Left ventricle myocardium inferior (tissue), 1 donor: ENCODE measurements at places on chromosomes 12 and 14. TPM values are rescaled to one million over a fixed set of nuclear protein-coding genes. Genes with fewer than 3 reads are reported as not detected.

DNA sequence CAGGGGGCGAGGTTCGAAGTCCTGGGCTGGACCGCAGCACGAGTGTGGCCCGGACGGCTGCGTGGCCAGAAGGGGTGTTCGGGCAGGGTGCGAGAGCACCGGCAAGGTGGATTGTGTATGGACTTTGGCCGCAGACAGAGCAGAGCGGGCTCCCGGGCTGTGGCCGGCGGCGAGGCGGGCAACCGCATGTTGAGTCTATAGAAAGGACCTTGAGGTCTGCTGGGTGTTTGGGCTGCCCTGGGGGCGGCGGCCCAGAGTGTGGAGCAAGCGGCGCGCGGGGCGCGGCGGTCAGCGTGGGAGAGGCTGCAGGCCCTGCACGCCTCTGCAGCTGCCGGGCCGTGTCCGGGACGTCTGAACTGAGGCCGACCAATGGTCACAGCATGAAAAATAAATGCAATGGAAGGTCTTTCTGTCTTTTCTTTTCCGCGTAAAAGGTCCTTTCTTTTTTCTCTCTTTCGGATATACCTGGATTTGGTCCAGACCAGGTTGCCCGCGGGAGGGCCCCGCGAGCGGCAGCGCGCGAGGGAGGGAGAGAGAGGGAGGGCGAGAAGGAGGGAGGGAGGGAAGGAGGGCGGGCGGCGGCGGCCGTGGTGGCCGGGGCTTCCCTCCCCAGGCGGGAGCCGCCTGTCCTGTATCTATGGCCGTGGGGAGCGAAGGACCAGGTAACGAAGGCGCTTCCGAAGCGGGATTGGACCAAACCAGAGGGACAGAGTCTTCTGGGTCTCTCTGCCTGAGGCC lies 5.5 kb upstream of the HOXC9 start:
- DNase-seq, result no peak

DNA sequence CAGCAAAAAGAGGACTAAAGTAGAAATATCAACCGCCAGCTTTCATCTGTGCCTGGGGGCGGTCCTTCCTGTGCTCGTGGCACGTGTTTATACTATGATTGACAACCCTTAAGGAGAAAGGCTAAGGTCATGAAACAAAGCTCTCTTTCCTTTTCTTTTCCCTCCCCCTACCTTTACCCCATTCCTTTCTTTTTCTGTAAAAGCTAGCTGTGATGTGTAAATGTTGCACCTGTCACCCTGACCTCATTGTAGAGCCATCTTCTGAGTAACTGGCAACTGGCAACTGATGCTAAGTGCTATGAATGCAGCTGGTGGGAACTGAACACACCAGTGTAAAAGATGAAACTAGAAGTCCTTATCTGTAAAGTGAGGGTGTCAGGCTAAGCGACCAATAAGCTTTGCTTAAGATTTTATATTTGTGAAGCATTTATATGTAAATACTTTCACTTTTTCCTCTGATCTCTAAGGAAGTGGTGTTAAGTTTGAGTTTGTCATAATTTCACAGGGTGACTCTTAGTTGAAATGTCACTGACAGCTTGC lies 102.8 kb upstream of the BCAT1 start:
- no peak for DNase-seq

Gene HPD
- total RNA-seq, result 1.3 TPM

GRCh38 chr12:68267892-68268396 lies 14.5 kb upstream of the IL22 start:
- DNase-seq, result no peak

- no peak for DNase-seq
These were observed 32.8 kb downstream of the GRIN2B start for GRCh38 chr12:13948621-13949020.

DNA sequence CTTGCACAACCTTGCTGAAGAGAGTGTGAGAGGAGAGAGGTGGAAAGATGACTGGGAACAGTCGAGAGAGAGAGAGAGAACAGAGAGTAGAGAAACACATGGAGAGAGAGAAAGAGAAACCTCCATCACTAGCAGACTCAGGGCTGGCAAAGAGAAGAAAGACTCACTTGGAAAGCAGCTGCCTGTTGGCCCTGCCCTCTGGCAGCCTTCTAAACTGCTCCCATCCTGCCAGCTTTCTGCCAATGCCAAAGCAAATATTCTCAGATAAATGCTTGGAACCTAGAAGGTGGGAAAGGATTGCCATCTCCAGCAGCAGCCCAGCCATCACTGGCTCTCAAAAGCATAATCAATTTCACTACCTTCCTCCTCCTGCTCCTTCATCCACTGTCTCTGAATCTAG lies 107.9 kb upstream of the WSCD2 start:
- no peak for DNase-seq

GRCh38 chr12:58161773-58162172 lies 220.4 kb downstream of the ATP23 start:
- DNase-seq, result no peak

DNA sequence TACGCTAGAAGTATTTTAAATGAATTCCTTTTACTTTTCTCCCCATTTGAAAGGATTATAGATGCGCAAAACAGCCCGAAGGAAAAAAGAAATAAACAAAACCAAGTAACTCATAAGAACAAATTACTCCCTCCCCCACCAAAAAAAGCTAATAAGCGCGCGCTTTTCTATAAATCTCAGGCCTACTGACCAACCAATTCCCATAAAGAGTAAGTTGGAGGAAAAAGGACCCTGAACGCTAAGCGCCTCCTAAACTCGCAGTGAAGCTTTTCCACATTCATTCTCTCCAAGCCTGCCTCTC lies 588 bp downstream of the MBIP start:
- no peak for DNase-seq

GRCh38 chr12:47039079-47039478 lies 40.3 kb upstream of the PCED1B start:
- DNase-seq, result no peak

Gene SLC10A1
- total RNA-seq, result not detected

DNA sequence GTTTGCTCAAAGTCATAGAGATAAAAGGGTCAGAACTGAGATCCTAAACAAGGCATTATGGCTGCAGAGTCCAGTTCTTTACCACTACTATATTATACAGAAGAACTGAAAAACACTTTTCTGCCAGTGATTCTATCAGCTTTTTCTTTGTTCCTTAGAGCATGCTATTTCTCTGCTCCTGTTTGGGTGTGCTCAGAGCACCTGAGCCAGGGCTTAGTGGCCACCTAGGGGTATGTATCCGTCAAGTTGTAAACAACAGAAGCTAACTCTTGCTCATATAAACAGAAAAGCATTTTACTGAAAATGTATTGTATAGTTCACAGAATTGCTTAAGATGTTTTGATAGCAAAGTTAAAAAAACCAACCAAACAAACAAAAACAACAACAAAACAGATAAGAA lies 470.8 kb downstream of the SLC16A7 start:
- DNase-seq, result no peak

- DNase-seq, result no peak
These were observed 5.0 kb upstream of the NEDD1 start for GRCh38 chr12:96902076-96902475.

- DNase-seq, result no peak
These were observed 686 bp downstream of the B4GALNT1 start for GRCh38 chr12:57632073-57632957.

GRCh38 chr12:51921017-51921725 lies 13.9 kb downstream of the ACVRL1 start:
- DNase-seq, result no peak

DNA sequence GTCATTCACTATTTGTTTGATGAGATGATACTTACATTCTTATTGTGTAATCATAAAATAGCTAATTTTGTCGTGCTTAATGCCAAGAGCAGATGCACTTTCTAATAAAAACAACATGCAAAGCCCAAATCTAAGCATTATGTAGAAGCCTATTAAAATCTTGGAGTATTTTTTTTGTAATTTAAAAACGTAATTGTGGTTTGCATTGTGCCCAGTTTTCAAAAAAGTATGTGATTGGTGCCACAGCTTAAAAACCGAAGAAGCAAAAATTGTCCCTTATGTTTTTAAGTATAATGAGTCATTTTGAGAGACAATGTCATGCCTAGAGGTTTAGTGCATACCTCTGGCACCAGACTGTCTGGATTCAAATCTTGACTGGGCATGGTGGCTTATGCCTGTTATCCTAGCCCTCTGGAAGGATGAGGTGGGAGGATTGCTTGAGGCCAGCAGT lies 464.8 kb upstream of the RGS6 start:
- DNase-seq, result no peak

- DNase-seq, result no peak
These were observed 1419.9 kb upstream of the TMEM132C start for GRCh38 chr12:126847005-126847629.

DNA sequence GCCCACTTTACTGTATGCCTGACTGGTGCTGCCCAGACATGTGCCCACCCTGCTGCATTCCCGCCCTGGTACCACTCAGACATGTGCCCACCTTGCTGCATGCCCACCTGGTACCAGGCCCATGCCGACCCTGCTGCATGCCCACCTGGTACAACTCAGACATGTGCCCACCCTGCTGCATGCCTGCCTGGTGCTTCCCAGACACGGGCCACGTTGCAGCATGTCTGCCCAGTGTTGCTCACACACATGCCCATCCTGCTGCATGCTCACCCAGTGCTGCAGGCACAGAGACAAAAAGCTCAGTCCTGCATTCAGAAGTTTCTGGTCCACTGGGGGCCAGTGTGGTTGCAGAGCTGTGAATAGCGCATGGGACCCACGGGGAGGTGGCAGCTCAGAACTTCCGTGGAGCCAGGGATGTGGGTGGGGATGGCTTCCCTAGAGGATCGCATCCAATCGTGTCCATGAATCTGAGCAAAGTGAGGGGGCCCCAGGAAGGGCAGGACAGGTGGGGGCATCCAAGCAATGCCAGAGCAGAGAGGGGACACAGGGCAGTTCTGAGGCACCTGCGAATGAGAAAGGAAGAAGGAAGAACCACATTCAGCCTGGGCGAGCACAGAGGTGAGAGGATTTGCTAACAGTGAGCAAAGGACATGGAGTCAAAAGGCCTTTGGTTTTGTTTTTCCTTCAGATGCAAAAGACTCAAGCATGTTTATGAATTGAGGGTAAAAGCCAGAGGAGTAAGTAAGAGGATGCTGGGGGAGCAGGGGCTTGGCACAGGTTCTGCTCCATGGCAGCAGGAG lies 175.9 kb upstream of the C14orf180 start:
- no peak for DNase-seq

GRCh38 chr12:80175307-80175930 lies 76.1 kb downstream of the OTOGL start:
- no peak for DNase-seq

Gene GPRC5D
- not detected for total RNA-seq

DNA sequence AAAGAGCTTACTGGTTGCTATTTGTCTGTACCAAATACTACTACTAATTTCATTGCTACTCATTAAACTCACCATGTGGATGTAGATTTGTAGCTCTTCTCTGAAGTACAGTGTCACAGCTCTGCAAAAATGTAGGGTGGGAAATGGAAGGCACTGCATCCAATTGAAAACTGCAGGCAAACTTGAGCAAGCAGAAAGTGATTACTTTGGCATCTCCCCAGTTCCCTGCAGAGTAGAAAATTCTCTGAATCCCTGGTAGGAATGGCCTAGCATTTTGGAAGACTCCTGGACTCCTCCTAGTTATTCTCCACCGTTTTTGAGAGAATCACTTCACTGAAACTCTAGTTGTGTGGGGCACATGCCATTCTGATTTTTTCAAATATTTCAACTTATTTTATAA lies 239.1 kb downstream of the DIO2 start:
- no peak for DNase-seq

GRCh38 chr12:53820514-53821306 lies 68.9 kb upstream of the CISTR start:
- DNase-seq, result no peak

Gene HSPA2
- total RNA-seq, result 34.0 TPM
